ENCODE measurements at places on chromosomes 3 and 15.

DNA sequence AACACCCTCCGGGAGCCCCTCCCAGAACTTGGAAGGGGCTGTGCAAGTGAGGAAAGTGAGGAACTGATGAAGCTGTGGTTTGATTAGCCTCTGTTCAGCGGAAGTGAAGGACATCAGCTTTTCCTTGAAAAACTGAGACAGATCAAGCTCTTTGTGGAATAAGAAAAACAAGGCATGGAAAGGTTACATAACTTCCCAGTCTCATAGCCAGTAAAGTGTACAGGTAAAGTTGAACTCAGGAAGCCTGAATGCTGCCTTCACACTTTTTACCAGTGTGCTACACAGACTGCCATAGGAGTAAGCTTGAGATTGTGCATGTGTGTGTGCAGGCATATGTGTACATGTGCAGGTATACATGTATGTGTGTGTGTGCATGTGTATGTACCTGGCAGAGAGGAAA lies 293.2 kb downstream of the FGF12 start:
- DNase-seq = no peak

DNA sequence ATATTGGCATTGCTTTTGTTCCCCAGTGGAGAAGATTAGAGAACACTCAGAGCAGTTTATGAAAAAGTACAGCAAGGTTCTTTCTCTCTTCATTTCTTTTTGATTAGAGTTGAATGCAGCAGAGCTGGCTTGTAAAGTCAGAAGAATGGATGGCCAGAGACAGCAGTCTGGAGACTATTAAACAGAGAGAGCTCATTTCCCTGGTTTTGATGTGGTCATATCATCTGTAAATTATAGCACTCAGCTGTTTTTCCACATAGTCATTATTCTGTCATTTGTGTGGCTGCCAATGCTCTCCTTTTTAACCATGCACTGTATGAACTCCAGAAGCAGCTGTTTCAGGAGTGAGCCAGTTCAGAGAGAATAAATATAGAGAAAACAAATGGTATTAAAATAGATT lies 177.4 kb upstream of the CRBN start:
- no peak for DNase-seq

DNA sequence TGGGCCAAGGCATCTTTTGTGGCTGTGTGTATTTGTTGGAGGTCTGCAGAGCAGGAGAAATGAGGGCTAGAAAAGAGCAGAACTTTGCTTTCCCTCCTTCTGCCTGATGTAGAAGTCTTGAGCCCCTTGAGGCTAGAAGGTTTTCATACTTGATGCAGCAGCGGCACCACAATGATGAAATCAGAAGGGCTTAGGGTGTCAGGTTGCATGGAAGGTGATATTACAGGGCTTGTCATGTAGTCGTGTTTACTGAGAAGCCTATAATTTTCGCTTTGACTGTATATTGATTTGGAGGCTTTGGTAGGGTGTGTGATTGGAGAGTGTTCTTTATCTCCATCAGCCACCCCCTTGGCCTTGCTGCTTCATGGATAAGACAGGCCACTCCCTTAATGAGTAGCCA lies 339.8 kb downstream of the THSD4 start:
- DNase-seq = no peak

- DNase-seq = no peak
Measured at GRCh38 chr15:97858296-97858695, 102.2 kb upstream of the ARRDC4 start.

- DNase-seq = no peak
Measured at GRCh38 chr3:40846451-40846850, 321.7 kb downstream of the ZNF621 start.

DNA sequence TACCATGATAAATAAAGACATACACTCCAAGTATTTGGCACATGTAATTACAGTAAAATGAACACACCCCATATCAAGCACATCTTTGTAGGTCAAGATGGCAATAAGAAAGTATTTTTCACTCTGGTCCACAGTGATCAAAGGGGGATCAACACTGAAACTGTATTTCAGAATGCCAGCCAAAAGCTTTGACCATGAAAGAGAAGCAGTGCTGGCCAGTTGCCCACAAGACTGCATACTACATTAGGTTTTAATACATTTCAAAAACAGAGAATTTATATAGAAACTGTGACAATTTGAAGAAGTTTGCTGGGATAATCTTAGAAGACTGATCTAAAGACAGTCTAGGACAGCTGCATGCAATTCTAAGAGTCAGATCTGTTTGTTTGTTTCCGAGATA lies 1035.3 kb downstream of the FHIT start:
- DNase-seq = no peak

DNA sequence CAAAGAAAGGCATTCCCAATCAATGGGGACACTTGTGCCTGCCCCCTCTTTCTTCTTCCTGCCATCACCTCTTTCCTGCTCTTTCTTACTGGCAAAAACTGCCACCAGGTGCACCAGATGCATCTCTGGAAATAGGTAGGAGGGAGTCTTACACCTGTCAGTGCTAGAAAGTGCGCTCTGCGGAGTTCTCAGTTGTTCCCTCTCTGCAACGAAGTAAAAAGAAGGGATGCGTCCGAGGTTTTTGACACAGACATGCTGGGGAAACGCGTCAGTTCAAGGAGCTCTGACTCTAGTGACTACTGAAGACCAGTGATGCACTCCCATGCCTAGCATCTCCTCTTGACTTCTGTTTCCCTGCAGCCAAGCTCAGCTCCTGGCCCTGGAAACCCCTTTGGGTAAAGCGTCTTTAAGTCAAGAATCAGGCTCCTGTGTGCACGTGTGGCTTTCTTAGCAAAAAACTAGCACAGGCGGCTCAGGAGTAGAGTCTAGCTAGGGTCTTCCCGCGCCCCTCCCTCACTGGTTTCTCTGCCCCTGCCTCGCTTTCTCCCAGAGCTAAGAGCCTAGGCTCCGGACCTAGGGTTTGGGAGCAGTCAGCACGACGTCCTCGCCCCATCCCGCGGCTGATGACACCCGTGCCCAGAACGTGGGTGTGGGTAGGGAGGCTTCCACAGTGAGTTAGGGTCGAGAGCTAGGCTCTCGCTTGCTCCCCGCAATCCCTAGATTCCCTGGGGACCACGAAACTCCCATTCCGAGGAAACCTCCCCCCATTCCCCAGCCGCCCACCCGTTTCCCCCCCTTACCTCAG lies 564 bp upstream of the GRM7 start:
- no peak for DNase-seq

- no peak for DNase-seq
Measured at GRCh38 chr15:88609344-88610090, 11.6 kb upstream of the AEN start.

DNA sequence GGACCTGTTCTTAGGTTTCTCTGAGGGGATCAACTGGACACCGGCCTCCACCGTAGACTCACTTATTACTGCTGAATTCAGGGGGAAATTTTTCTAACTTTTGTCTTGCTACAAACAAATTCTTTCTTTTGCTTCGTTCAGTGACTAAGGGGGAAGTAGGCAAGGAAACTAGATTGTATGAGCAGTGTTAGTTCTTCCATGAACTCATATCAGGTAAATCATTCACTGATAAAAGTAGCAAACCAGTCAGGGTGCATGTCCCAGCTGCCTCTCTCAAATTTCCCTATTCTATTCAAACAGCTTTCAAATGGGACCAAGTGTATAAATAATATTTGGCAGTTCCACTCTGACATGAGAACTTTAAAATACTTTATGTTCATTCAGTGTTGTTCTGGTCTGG lies 7.3 kb upstream of the CCDC13 start:
- no peak for DNase-seq

- no peak for DNase-seq
Measured at GRCh38 chr3:8500989-8501370, 643 bp upstream of the LMCD1 start.

GRCh38 chr3:146577662-146578061 lies 27.5 kb downstream of the PLSCR5 start:
- DNase-seq = peak; percentile 66

DNA sequence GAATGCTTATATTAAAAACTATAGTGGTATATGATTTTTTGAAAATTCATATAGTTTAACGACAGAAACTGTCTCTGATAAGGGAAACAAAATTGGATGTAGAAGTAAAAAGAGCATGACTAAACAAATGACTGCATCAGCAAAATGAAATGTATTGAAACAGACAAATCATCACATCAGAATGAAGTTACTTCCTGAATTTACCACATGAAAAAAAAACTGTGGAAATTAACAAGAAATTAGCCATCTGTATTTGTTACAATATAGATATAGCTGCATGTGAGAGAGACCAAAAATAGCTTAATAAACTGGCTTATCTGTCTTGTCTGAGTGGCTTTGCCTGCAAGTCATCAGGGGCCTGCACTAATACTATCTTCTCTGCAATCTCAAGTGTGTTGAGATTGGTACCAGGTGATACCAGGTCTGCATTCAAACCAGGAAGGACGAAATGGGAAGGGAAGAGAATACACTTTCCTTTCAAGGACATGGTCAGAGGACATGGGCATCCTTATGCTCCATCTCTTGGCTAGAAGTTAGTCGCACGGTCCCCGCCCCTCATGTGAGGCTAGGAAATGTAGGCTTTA lies 388.7 kb downstream of the GRM7 start:
- peak; percentile 4 for DNase-seq

GRCh38 chr3:106794442-106794841 lies 582.8 kb upstream of the CCDC54 start:
- no peak for DNase-seq

- DNase-seq = no peak
Measured at GRCh38 chr3:174356596-174356995, 502.5 kb upstream of the NAALADL2 start.

DNA sequence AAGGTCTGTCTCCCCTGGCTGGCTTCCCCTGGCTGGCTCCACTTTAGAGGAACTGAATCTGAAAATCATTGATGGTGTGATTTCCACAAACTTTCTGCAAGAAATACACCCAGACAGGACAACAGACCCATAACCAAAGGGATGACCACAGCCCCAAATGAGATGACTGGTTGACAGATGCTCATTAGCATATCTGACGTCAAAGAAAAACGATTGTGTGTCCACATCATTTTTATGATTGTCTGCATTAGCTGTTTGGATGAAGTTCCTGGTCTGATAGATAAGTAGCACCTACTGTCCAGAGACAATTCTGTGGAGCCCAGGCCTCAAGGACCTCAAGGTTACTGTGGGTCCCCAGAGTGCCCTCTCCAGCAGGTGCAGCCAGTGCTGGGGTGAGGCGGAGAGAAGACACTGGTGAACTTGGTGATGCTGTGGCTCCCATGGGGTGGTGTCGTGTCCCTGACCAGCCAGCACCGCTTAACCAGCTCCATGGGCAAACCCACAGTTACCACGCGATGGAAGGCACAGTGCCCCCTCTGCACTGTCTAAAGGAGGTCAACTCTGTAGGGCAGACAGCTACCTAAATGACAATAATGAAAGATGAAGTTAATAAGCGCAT lies 127.4 kb downstream of the NSMCE3 start:
- no peak for DNase-seq

- no peak for DNase-seq
Measured at GRCh38 chr3:190008432-190008831, 112.3 kb downstream of the P3H2 start.

GRCh38 chr15:35170207-35170606 lies 85.1 kb upstream of the NANOGP8 start:
- no peak for DNase-seq

GRCh38 chr3:183548262-183548769 lies 7.2 kb downstream of the KLHL6 start:
- peak; percentile 10 for DNase-seq

- no peak for DNase-seq
Measured at GRCh38 chr3:120227710-120228347, 57.2 kb downstream of the GPR156 start.

DNA sequence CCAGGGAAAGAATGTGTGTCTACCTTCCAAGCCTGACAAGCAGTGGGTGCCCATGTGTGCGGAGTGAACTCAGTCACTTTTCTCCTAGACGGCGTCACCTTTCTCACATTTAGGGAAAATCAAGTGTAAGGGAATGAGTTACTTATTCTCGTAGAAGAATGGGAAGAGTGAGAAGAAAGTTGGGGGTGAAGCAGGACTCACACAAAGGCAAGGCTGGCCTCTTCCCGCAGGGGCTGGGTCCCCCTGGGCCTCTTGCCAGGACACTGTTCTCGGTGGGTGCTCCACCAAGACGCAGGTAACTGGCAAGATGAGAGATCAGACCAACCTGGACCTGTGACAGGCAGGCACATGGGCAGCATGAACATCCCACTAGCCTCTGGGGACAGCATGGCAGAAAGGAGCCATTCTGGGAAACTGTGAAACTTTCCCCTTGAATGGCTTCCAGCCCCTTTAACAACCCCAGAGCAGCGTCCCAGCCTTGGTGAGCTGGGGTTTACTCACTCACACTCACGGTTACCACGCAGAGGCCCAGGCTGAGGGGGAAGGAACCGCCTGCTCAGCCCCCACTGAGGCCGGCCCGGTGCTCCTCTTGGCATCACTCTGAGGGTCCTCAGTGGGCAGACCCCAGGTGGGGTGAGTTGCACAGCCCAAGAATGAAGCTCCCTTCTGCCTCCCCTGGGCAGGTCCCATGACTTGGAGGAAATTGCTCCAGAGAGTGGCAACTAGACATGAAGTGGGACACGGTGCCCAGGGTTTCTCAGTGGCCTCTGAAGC lies 15.0 kb upstream of the SRP14 start:
- DNase-seq = no peak

DNA sequence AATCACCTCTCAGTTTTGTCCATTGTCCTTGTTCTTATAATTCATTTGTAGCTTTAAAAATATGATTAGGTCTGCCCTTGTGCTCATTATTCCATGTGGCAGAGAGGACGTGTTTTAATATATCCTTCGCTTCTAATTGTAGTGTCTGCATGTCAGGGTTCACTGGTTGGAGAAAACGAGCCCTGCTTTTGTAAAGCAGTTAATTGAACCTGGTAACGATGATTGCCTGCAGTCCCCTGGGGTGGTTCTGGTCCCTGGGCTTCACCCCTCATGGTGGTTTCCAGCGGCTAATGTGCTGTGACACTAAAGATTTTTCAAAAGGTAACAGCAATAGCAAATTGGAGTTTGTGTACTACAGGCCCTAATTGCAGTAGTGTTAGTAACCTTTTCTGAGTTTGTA lies 299.6 kb downstream of the CACNA2D3 start:
- no peak for DNase-seq

- peak; percentile 66 for DNase-seq
Measured at GRCh38 chr3:28667646-28668621, 319.3 kb upstream of the AZI2 start.

DNA sequence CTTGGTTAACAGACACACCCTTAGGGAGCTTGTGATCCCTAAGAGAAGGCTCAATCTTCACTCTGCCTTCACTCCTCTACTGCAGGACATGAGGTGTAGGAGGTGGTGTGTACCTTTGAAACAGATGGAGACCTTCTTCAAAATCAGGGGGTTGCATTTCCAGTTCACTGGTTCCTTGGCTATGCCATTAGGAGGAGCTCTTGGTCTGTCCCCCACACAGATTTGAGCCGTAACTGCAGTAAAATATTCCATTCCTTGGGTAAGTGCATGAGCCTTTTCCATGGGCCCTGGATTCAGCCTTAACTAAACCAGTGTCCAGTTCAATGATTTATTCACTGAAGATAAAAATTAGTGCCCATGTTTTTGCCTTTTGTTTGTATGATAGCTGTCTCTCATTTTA lies 144.6 kb downstream of the MCTP2 start:
- no peak for DNase-seq

GRCh38 chr3:60001369-60001768 lies 951.5 kb upstream of the CFAP20DC start:
- no peak for DNase-seq

- no peak for DNase-seq
Measured at GRCh38 chr15:66570327-66570726, 4.5 kb upstream of the LCTL start.

Measured in RKO (cell line).